Adrenal gland (tissue), 19 donors: ENCODE measurements at places on chromosomes 6 and 20.

DNA sequence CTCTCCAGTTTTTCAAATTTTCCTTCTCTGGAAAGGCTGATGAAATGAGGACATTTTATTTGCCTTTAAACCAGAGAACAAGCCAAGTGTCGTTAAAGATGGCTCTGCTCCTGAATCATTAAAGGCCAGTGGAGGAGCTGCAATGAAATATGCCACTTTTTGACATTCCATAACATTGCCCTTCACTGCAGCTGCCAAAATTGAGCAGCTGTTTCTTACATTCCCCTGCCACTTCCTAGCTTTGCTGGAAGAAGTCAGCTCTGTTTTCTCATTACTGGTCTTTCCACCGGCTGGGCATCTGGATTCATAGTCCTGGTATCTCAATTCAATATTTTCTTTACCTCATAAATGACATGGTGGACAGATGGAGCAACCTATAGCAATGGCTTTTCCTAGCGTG, 45.5 kb upstream of the NRN1 start:
- DNase-seq, result no peak

DNA sequence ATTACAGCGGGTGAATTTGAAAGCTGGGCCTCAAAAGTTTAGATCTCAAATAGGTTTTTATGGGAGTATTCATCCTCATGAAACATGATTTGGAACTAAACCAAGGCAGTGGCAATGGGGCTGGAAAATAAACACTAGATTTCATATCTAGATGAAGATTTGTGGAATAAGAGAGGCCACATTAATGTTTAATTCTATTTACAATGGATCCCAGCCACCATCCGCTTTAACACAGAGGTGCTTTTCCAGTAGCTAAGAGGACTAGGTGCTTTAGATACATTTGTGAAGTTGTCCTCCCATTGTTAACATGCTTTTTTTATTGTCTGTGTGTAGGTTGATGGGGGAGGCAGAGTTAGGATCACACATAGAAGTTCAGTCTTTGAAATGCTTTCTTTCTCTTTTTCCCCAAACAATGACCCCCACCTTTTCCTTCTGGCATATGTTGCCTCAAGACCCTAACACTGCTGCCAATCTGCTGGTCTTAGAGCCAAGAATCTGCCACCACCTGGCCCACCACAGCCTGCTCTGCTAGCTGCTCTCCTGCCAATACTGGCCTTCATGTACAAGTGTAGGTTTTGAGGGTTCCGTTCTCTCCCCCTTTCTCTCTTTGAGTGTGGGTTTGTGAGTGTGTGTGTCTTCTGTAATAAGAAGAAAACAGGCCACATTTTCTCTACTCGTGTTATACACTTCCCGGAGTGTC, 27.8 kb upstream of the GFRAL start:
- no peak for DNase-seq

- no peak for DNase-seq
These were observed 20.7 kb upstream of the ZMYND8 start for GRCh38 chr20:47377122-47377722.

DNA sequence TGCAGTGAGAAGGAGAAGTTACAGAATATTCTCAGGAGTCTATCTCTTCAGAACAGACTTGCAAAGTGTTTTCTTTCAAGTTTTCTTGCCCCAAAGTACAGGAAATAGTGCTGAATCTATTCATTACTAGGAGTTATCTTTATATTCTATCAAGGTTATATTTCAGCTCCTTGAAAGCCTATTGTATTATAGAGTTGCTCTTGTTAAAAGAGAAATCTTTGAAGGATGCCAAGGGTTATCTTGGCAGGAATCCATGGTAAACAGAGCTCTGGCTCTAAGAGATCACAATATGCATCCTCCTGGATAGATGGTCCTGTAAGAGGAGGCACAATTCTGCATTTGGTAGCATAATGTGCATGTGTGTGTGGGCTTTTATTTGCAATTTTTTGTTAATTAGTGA, 21.2 kb upstream of the SNRPB2 start:
- DNase-seq, result no peak

GRCh38 chr20:46102940-46103339, 13.2 kb upstream of the NCOA5 start:
- no peak for DNase-seq
